ENCODE measurements at places on chromosomes 11 and 22. TPM values are rescaled to one million over a fixed set of nuclear protein-coding genes. Genes with fewer than 3 reads are reported as not detected.
A peak's percentile ranks its signal among the peaks of the same experiment; 100 is the strongest.

DNA sequence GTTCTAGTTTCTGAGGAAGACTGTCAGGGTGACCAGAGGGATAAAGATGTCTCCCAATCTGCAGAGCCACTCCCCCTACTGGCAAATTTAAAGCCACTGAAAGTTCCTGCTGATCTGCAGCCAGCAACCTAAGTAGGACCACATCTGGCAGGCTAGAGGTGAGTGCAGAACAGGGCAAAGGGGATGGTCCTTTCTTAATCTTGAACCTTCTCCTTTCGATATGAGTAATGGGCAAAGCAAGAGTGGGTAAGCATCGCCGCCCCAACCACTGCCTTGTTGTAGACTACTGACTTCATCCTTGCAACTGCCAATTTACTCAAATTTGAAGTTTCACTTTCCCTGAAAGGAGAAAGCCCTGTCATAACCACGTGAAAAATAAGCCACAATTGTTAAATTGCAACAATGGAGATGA lies 30.7 kb downstream of the SCUBE2 start:
- DNase-seq = peak; percentile 88

Gene OR4C46
- total RNA-seq = not detected

DNA sequence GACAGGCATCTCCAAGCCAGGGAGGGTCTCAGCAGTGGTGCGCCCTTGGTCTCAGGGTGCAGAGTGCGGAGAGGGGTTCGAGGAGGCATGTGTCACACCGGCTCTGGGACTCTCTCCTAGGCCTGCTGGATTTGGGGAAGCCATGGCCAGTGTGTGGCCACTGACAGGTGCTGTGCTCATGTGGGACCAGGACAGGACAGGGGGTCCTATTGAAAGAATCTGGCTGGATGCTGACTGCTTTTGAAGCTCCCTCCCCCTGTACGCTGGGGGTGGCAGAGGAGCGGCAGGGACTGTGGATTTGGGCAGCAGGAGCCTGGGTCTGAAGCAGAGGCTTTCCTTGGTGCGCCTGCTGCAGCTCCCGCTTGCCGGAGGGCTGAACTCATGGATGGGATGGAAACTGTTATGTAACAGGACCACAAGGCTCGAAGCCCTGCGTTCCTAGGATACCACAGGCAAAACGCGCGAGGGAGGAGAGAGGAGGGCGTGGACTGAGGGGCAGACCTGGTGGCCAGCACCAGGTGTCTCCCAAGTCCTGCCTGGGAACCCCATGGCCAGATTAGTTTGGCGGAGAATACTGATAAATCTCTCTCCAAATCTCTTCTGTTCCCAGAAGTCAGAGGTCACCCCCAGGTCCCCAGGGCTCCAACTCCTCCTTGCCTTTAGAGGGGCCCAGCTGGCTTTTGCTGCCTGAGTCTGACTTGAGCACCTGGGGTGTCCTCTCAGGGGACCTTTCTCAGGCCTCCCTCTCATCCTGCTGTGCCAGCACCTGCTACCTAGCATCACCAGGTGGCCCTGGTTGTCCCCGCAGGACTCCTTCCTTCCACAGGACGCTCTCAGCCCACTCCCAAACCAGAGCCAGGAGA lies 13.8 kb upstream of the TEF start:
- DNase-seq = no peak

Gene GAB4
- not detected for total RNA-seq

DNA sequence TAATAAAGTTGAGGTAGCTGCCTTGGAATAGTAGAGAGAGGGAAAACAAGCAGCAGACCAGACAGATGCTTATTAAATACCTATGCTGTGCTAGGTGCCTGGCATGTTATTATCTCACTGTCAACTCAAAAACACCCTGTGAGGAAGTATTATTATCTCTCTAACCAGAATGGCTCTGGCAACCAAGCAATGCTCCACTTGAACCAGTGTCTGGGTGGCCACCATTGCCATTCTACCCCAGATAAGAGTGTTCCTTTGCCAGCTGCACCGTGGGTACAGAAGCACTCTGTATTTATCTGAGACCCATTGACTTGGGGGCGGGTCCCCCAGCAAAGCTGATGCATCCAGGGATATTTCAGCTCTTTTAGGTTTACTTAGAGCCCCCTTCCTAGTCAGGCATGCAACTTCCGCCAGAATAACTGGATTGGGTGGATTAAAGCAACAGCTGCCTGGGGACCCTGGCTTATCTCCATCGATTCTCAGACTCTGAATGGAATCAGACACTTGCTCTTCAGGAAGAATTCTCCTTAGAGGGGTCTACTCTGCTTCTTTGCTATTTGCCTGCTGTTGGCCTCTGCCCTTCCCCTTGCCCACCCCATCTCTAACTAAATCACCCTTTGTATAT lies 49.1 kb downstream of the RCN1 start:
- DNase-seq = no peak

Gene SF1
- total RNA-seq = 328 TPM

- no peak for DNase-seq
Measured at GRCh38 chr11:46390331-46391171, 1.0 kb downstream of the CHRM4 start.

GRCh38 chr11:6452219-6452618 lies 11.4 kb upstream of the HPX start:
- no peak for DNase-seq

- no peak for DNase-seq
Measured at GRCh38 chr22:41175546-41175945, 29.6 kb upstream of the L3MBTL2 start.

Gene ZP1
- not detected for total RNA-seq

GRCh38 chr11:119721129-119722120 lies 7.6 kb downstream of the NECTIN1 start:
- no peak for DNase-seq

DNA sequence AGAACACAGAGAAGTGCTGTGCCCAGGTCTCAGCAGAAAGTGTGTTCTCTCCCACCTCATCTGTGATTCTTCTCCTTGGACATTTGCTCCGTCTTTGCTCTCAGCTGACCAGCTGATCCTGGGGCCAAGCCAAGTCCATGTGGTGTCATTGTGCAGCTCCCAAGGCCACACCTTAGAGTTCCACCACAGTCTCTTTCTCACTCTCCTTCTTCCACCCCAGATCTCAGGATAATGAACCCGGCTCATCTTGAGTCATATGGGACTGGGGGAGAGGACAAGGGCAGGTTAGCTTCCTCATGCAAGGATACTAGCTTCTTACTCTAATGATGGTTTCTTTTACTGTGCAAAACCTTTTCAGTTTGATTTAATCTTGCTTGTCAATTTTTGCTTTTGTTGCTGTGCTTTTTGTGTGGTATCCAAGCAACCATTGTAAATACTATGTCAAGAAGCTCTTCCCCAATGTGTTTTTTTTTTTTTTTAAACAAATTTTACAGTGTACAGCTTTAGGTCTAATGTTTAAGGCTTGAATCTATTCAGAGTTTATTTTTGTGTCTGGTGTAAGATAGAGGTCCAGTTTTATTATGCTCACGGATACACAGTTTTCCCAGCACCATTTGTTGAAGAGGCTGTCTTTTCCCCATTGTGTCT lies 75.0 kb upstream of the OR4B1 start:
- DNase-seq = no peak
